Esophagus squamous epithelium (tissue), 5 donors: ENCODE measurements at places on chromosomes 2 and 18.

GRCh38 chr2:108634011-108634410, 85.3 kb upstream of the RANBP2 start:
- DNase-seq: no peak

GRCh38 chr18:40210696-40211095, 1744.3 kb upstream of the PIK3C3 start:
- DNase-seq: no peak

GRCh38 chr2:50514901-50515300, 517.0 kb downstream of the NRXN1 start:
- DNase-seq: no peak

GRCh38 chr2:215137741-215138340, 585 bp downstream of the ABCA12 start:
- no peak for DNase-seq

- no peak for DNase-seq
Observed at GRCh38 chr2:130894326-130894942, 57.7 kb downstream of the ARHGEF4 start.

- DNase-seq: no peak
Observed at GRCh38 chr2:65055422-65056214, 598 bp upstream of the CEP68 start.

GRCh38 chr2:174020926-174021662, 55.9 kb upstream of the SP3 start:
- DNase-seq: no peak

DNA sequence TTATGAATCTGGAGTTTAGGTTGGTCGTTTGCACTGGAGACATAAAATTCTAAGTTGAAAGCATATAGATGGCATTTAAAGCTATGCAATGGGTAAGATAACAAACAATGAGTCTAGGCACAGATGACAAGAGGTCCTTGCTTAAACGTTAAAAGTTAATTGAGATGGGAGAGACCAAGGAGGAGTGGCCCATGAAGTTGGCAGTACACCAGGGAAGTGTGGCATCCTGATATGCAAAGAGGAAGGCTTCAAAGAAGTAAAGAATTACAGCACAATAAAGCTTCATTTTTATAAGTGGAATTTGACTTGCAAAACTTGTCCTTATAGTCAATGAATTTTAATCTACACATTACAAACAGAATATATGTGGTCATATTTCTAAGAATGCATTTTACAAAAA, 23.2 kb downstream of the UPP2 start:
- DNase-seq: no peak

- no peak for DNase-seq
Observed at GRCh38 chr2:28749526-28749925, 2.1 kb upstream of the PPP1CB start.

- no peak for DNase-seq
Observed at GRCh38 chr18:37754141-37754540, 188.5 kb upstream of the CELF4 start.

- no peak for DNase-seq
Observed at GRCh38 chr2:66667301-66667700, 232.4 kb downstream of the MEIS1 start.

DNA sequence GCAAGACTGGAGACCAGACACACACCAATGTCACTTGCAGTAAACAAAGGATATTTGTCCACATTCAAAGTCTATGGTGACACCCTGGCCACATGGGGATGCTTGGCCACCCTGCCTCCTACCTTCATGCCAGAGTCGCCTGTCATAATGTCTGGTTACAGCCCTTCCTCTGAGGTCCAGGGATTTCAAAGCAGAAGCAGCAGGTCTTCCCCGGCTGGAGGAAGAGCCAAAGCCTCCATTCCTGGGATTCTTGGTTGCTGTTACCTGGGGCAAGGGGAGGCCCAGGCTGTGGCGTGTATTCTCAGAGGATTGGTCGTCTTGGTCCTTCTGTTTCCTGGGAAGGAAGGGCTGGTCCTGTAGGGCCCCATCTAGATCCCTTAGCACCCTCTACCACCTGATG, 2.3 kb upstream of the ALPP start:
- no peak for DNase-seq

DNA sequence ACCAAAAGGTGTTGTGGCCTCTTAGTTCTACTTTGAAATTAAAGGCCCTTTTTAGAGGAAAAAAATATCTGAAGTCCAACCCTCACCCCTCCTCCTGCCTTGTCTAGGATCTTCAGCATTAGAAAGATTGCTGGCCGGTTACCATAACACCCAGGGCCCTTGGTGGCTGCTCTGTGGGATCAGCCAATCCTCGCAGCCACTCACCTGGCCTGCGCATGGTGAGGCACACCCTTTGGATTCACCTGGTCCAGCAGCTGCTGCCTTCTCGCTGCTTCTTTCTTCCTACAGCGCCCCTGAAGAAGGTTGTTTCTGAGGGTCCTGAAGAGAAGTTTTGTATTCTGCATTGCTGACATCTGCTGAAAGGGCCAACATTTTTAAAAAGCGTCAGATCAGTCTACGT, 25.2 kb downstream of the DYTN start:
- DNase-seq: no peak

- DNase-seq: no peak
Observed at GRCh38 chr2:43135583-43135982, 90.8 kb downstream of the ZFP36L2 start.

GRCh38 chr2:45008296-45009129, 739 bp downstream of the SIX2 start:
- no peak for DNase-seq

DNA sequence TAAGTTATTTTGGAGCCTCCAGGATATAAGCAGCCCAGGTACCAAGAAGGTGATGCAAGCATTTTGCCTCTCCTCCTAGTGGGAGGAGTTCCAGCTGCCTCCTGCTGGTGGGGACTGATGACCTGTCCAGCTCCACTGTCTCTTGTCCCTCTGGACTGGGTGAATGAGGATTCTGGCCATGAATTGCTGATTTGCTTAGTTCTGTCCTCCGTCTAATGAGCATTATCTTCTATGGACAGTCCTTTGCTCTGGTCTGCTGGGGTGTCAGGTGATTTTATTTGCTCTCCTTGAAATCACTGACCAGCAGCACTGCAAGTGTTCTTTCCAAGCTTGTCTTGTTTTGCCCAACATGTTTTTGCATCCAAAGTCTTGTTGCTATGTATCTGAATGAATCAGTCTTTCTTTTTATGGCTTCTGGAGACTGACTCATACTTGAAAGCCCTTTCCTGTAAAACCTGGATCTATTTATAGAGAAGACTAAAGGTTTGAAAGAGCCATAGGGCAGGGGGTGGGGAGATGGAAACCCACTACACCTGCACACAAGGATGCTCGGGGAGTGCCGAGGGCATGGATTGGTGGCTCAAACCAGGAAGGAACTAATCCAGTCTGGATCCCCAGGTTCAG, 40.5 kb upstream of the EFHD1 start:
- no peak for DNase-seq

- no peak for DNase-seq
Observed at GRCh38 chr2:58514252-58514651, 273.1 kb upstream of the FANCL start.

- no peak for DNase-seq
Observed at GRCh38 chr18:23087352-23087751, 47.9 kb upstream of the CABLES1 start.

GRCh38 chr2:83113953-83114352, 1345.1 kb downstream of the SUCLG1 start:
- DNase-seq: no peak

- DNase-seq: no peak
Observed at GRCh38 chr18:22243513-22243912, 74.1 kb downstream of the GATA6 start.

DNA sequence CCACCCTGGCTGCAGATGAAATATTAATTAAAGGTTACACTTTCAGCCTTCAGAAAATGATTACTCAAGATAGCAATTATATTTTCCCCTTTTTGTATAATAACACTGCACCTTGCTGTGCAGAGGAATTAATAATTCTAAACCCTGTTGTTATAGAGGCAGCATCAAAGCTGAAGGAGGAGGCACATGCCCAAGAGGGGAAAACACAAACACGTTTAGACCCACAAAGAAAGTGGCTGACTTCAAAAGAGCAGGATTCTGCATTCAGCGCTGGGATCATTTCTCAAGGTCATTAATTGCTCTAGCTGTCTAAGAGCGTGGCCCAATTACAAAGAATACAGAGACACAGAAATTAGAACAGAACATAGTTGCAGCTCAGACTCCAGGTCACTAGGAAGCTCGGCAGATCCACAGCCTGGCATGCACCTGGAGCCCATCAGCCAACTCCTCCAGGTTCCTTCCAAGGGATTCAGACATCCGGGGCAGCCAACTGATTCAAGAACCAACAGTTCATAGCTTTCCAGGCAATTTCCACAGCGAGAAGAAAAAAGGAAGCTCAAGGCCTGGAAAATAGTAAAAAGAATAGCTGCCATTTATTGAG, 102.3 kb upstream of the ID2 start:
- DNase-seq: no peak

DNA sequence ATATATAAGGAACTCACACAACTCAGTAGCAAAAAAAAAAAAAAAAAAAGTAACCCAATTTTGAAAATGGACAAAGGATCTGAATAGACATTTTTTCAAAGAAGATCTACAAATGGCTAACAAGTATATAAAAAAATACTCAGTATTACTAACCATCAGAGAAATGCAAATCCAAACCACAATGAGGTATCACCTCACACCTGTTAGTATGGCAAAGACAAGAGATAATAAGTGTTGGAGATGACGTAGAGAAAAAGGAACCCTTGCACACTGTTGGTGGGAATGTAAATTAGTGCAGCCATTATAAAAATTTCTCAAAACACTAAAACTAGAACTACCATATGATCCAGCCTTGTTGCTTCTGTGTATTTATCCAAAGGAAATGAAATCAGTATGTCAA, 5.8 kb upstream of the CNDP1 start:
- DNase-seq: no peak

DNA sequence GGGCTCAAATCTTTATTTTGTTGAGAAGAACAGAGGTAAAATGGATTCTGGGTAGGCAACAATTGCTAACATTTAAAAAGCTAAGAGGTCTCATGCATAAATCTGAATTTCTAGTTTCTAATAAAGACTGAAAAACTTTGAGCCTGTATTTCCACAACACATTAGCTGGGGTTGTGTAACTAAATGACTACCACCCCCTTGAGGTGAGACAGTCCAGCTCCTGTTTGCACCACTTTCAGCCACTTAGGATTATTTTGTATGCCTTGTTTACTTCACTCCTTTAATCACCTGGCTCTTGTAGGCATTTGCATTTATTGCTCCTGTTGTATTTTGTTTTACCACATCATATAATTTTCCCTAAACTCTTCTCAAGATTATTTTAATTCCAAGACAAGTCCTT, 376.6 kb downstream of the PTH2R start:
- DNase-seq: no peak
